ENCODE measurements at places on chromosomes 1 and 21. TPM values are rescaled to one million over a fixed set of nuclear protein-coding genes. Genes with fewer than 3 reads are reported as not detected.

OR14C36 gene
- total RNA-seq = not detected

ARHGEF10L gene
- 5.0 TPM for total RNA-seq

SUSD4 gene
- total RNA-seq = 2.7 TPM

SPRR1A gene
- not detected for total RNA-seq

ARF1 gene
- 330 TPM for total RNA-seq

UQCRHL gene
- total RNA-seq = 1.4 TPM

PDC gene
- not detected for total RNA-seq

FAM167B gene
- total RNA-seq = 0.18 TPM

HMGCL gene
- total RNA-seq = 31.9 TPM

TNFRSF14 gene
- 1.3 TPM for total RNA-seq

CSMD2 gene
- total RNA-seq = 0.28 TPM

RHEX gene
- total RNA-seq = not detected

CLIC6 gene
- not detected for total RNA-seq

BECN2 gene
- total RNA-seq = not detected

BTBD8 gene
- total RNA-seq = 3.6 TPM

CD1B gene
- total RNA-seq = not detected

TPRG1L gene
- total RNA-seq = 25.3 TPM

ZNF648 gene
- total RNA-seq = not detected

HSD3B1 gene
- not detected for total RNA-seq

TMPRSS15 gene
- not detected for total RNA-seq

TSSK3 gene
- not detected for total RNA-seq

WDR3 gene
- 74.7 TPM for total RNA-seq

CCDC17 gene
- 0.56 TPM for total RNA-seq

FAM76A gene
- 8.6 TPM for total RNA-seq

KIF1B gene
- total RNA-seq = 32.5 TPM

CASQ1 gene
- not detected for total RNA-seq

SRGAP2C gene
- 12.7 TPM for total RNA-seq

CFAP45 gene
- total RNA-seq = 0.72 TPM

ADORA3 gene
- not detected for total RNA-seq

HUNK gene
- total RNA-seq = 1.1 TPM

MPL gene
- not detected for total RNA-seq

NMNAT1 gene
- 11.9 TPM for total RNA-seq

CR1L gene
- not detected for total RNA-seq

TAS1R1 gene
- total RNA-seq = not detected

NEGR1 gene
- total RNA-seq = 13.1 TPM

ACADM gene
- 8.6 TPM for total RNA-seq
